ENCODE measurements at places on chromosomes 3 and 15. TPM values are rescaled to one million over a fixed set of nuclear protein-coding genes. Genes with fewer than 3 reads are reported as not detected.

The KCNMB2 gene
- polyA plus RNA-seq = not detected

The ZFAND6 gene
- polyA plus RNA-seq = 152 TPM

The ST3GAL6 gene
- 1.4 TPM for polyA plus RNA-seq

The TPM1 gene
- 1,229 TPM for polyA plus RNA-seq

The ETFA gene
- polyA plus RNA-seq = 235 TPM
